A375 (cell line): ENCODE measurements at places on chromosomes 11 and 22. TPM values are rescaled to one million over a fixed set of nuclear protein-coding genes. Genes with fewer than 3 reads are reported as not detected.

Gene RIBC2
- total RNA-seq, result not detected in 2 replicates

Gene KRTAP5-8
- not detected in 2 replicates for total RNA-seq

Gene RAB38
- total RNA-seq, result 18.4 and 23.6 TPM in 2 replicates

Gene PIWIL4
- not detected in 2 replicates for total RNA-seq

Gene ISX
- total RNA-seq, result not detected in 2 replicates

Gene EHBP1L1
- total RNA-seq, result 147 and 171 TPM in 2 replicates

Gene NPAS4
- not detected in 2 replicates for total RNA-seq

Gene LRP4
- total RNA-seq, result 2.8 and 3.2 TPM in 2 replicates

Gene EMID1
- total RNA-seq, result 0.21 and 0.87 TPM in 2 replicates

Gene OR5B21
- not detected in 2 replicates for total RNA-seq

Gene TESMIN
- total RNA-seq, result 4.0 and 6.6 TPM in 2 replicates

Gene IRF7
- 8.1 and 10.7 TPM in 2 replicates for total RNA-seq

Gene RAD9A
- 14.7 and 15.6 TPM in 2 replicates for total RNA-seq

Gene C11orf86
- total RNA-seq, result not detected in 2 replicates

Gene CARD10
- total RNA-seq, result 35.8 and 36.7 TPM in 2 replicates

Gene OLFML1
- total RNA-seq, result not detected in 2 replicates

Gene PHOX2A
- total RNA-seq, result not detected in 2 replicates

Gene SPTBN2
- 96.9 and 143 TPM in 2 replicates for total RNA-seq

Gene IGLL5
- not detected in 2 replicates for total RNA-seq

Gene ARHGAP42
- 2.0 and 3.7 TPM in 2 replicates for total RNA-seq

Gene ZP1
- 1.3 and 3.2 TPM in 2 replicates for total RNA-seq

Gene ZFPL1
- total RNA-seq, result 58.4 and 65.3 TPM in 2 replicates

Gene MS4A3
- not detected in 2 replicates for total RNA-seq

Gene CLTCL1
- total RNA-seq, result 7.0 and 8.5 TPM in 2 replicates

Gene MIOX
- 0.34 TPM in 1 of 2 replicates, not detected in the other for total RNA-seq

Gene TRIM51
- 1.0 and 1.2 TPM in 2 replicates for total RNA-seq

Gene MAPK8IP2
- total RNA-seq, result 0.03 and 0.04 TPM in 2 replicates

Gene TEX54
- 1.5 TPM in 1 of 2 replicates, not detected in the other for total RNA-seq
